Activated T-helper 2 cell treated with anti-CD3 and anti-CD28 coated beads, Interferon-gamma antibody, Interleukin-2, Interleukin-4, amounts not matched to agents 10 μg/mL and 5 μg/mL and 100 μg/mL, durations not matched to agents 14 hours and 24 hours and 36 hours (primary cell): ENCODE measurements at places on chromosomes 3 and 15.
A peak's percentile ranks its signal among the peaks of the same experiment; 100 is the strongest.

DNA sequence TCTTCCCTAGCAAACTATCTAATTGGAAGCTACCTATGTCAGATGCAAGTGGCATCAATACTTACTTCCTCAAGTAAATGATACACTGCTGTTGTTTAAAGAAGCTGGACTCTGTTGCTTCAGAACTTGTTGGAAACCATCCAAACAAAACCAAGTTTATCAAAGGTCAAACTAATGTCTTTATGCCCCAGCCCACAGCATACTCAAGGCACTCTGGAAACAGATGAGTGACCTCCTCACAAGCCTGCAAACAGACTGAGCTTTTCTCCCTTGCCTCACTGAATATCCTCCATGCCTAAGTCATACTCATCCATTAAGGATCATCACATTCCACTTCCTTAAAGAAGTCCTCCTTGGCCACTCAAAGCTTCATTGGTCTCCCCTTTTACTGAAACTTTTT, 107.4 kb upstream of the ACP3 start:
- DNase-seq: no peak

DNA sequence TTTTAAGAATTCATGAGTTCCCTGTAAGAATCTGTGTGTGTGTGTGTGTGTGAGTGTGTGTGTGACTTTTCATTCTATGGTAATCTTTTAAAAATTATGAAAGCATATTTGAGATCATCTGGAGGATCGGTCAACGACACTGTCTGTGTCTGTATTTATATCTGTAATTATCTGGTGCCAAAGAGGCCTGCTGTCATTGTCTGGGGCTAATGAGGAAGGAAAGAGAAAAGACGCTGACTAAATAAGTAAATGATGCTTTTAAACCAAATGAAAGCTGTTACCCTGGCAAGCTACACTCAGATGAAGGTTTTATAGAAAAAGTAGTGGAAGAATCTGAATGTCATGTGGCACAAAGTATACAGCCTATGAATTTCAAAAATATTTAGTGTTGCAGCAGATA, 439.8 kb downstream of the RBMS3 start:
- DNase-seq: no peak

DNA sequence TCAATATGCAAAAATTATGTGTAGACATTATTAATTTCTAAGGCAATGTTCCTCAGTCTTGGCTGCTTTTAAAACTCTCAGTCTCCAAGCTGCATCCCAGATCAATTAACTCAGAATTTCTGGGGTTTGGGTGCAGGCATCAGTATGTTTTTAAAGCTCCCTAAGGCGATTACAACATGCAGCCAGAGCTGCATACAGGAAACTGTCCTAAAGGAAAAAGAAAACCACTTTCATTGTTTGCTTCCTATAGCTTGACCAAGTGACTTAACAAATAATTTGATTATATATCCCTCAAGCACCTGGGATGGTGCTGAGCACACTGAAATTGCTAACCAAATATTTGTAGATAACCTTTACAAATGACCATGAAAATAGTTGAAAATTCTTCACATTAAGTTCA, 194.7 kb downstream of the DTWD1 start:
- DNase-seq: no peak

DNA sequence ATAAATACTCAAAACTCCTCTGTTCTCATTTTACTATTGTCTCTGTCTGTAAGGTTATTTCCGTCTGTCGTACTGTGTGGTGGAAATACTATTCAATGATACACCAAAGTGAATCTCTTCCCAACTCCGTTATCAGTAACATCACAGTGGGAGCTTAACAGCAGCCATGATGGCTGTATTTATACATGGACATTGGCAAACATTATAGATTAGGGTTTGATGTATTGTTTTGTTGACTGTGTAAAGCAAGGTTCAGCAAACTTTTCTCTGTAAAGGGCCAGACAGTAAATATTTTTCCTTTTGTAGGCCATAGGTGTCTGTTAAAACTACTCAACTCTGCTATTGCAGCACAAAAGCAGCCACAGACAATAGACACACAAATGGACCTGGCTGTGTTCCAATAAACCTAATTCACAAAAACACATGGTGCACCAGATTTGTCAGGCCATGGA, 23.2 kb downstream of the LIPC start:
- no peak for DNase-seq

- no peak for DNase-seq
Observed at GRCh38 chr3:99418709-99419108, 219.7 kb upstream of the COL8A1 start.

GRCh38 chr3:171198781-171199472, 172.4 kb upstream of the SLC2A2 start:
- no peak for DNase-seq

DNA sequence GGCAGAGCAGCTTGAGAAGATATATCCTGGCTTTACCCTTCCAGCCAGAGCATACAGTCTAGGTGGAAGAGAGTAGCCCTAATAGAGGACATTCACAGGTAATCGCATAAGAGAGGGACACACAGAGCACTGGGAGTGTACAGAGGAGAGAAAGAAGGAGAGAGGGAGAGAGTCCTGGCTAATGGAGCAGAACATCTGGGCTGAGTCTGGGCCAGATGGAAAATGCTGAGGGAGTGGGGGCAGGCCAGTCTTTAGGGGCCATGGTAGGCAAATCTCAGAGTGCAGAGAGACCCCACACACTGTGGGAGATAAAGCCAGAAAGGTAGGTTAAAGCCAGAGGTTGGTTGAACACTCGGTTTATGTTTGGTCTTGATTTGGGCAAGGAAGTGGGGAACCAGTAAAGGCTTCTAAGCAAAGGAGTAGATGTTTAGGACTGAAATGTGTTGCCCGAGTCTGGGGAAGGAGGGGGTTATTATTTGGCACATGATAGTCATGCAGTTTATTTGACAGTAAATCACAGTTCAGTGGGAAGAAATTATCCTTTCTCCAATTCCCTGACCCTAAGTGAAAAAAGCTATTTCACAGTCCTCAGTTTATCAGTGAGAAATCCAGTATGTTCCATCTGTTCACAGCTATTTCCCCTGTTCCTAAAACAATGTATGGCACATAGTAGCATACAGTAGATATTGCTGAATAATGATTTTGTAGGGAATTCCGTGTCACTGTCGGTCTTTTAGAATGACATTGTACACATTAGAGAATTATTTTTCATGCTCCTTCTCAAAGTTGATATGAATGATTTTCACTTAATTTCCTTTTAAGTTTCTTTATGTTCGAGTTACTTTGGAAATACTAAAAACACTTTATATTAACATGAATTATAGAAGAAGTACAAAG, 45.7 kb downstream of the PDHB start:
- no peak for DNase-seq

DNA sequence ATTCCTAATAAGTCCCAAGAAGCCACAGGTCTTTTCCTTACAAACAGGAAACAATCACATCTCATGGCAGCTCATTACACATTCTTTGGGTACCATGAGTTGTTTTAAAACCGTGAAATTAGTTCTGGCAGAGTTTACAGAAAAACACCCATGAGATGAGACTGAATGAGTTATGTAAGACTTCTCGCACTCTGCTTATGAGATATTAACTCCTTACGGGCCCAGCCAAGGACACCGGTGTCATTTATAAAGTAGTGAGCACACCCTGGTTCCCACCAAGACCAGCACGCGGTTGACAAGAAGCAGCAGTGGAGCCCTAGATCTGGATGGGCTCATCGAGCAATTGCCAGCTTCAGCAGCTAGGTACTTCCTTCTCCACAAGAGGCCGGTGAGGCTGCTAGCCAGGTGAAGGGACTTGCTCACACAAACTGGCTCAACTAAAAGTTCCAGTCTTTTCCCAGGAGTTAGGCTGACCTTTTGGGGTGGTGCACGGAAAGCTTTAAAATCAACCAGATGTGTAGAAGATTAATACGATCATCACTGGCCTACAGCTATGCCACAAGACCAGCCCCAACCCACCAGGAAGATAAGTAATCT, 318.6 kb upstream of the ICE2 start:
- DNase-seq: no peak

- no peak for DNase-seq
Observed at GRCh38 chr15:42182961-42183360, 25.1 kb downstream of the VPS39 start.

DNA sequence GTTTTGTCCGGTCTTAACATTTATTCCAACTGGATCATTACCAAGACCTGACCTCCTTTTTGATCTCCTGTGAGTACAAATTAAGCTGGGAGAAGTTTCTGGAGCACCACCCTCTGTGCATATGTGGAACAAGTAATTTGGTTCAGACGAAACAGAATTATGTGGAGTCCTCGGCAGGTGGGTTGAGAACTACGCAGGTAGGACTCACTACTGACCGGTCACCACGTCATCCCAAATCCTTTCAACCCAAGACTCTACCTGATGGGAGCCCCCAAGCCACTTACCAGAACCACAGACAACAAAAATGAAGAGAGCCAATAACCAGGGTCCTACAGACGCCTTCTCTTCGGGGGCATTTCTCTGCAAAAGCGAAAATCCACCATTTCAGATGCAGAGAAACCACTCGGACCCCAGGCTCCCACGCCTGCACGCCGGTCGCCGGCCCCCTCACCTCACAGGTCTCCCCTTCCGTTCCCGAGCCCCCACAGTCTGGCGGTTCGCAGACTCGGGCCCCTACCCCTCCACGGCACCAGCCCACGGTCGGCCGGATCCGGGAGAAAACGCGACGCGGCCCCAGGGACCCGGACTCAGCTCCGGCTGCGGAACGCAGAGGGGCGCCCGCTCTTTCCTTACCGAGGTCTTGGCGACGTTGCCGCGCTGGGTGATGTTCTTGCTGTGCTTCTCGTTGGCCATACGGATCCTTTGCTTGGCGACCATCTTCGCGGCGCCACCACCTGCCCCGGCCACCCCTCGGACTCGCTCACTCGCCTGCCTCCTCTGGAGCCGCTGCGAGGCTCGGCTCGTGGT, 674 bp downstream of the SERP1 start:
- DNase-seq: peak; percentile 50

DNA sequence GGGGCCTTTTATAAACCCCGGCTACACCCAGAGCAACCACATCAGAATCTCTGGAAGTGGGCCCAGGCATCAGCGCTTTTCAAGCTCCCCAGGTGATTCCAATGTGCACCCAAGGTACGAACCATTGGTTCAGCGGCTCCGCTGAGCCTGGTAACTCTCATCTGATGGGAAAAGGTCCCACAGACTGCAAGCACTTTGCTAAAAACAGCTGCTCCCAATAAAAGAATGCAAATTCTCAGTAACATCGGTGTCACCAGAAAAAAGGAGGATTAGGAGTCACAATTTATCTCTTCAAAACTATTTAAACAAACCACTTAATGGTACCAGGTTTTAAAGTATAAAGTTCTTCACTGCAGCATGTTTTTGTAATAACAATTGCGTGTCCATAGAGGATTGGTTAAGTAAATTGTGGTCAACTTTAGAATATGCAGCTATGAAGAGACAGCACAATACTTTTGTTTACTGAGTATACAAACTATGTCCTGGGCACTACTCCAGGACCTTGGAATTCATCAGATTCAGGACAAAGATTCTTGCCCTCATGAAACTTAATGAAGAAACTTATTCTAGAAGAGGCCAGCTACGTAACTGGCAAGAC, 660.7 kb upstream of the ADAMTS9 start:
- DNase-seq: no peak
